Kidney glomerular epithelial cell (primary cell): ENCODE measurements at places on chromosomes 7 and 10.

- DNase-seq, result no peak
Measured at GRCh38 chr7:3378390-3379150, 77.5 kb downstream of the SDK1 start.

DNA sequence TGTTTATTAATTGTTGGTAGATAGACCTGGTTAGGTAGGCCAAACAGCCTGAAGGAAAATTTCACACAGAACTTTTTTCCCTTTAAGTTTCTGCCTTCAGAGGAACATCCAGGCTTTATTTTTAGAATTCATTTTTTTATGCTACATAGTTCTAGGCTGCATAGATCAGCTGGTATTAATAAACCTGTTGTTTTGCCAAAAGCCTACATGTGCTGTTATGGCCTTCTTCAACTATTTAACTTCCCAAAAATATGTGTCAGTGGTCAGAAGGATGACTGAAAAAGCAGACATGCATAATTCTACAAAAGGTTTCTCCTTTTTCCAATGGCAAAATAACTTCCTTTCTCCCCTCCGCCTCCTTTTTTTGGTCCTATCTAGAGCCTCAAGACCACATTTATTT lies 303.0 kb upstream of the DKK1 start:
- no peak for DNase-seq

GRCh38 chr10:98141484-98142073 lies 7.1 kb downstream of the R3HCC1L start:
- DNase-seq, result no peak

GRCh38 chr10:90020506-90020905 lies 319.1 kb downstream of the KIF20B start:
- no peak for DNase-seq
